ENCODE measurements at places on chromosomes 6 and 20. TPM values are rescaled to one million over a fixed set of nuclear protein-coding genes. Genes with fewer than 3 reads are reported as not detected.

- DNase-seq: no peak
These were observed 22.1 kb downstream of the NUDT3 start for GRCh38 chr6:34370361-34370760.

DNA sequence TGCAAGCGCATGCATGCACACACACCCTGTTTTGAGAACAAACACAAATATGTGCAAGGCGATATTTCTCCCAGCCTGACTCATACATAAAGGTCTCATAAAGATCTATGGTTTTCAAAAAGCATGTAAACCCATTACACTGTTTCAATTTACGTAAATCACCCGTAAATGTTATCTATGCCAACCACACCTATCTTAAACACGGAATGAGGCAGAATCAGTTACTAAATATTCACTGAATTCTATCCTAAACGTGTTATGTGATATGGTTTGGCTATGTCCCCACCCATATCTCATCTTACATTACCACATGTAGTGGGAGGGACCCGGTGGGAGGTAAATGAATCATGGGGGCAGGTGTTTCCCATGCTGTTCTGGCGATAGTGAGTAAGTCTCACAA, 621.6 kb downstream of the KIF16B start:
- DNase-seq: no peak

- no peak for DNase-seq
These were observed 110.1 kb upstream of the HS3ST5 start for GRCh38 chr6:114452785-114453401.

DNA sequence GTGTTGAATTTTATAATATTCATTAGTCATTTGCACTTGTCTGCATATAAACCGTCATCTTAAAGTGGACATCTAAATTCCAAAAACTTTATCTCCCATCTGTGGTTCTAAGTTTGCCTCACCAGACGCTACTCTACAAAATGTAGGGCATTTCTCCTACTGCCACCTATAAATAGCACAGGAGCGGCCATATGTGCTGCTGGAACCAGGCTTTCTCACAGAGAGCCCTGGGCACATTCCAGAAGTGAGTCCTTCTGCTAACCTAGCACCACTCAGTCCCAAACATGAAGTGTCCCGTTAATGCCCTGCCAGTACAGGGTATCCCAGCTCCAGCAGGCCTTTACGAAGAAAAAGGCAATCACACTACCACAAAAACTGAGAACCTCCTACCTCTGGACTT, 153.7 kb downstream of the TMEM242 start:
- DNase-seq: no peak

DNA sequence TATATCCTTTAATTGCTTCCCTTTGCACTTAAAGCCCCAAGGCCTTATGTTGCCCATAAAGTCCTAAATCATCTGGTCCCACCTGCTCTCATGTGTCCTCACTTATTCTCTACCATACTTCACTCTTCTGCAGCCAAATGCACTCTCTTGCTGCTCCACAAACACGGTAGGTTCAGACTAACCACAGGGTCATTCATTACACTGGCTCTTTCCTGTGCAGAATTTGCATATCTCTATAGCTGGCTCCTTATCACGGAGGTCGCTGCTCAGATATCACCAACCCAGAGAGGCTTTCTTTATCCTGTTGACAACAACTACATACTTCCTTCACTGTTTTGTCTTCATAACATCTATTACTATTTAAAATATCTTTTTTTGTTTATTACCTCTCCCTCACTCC, 86.8 kb downstream of the MOXD1 start:
- no peak for DNase-seq

DNA sequence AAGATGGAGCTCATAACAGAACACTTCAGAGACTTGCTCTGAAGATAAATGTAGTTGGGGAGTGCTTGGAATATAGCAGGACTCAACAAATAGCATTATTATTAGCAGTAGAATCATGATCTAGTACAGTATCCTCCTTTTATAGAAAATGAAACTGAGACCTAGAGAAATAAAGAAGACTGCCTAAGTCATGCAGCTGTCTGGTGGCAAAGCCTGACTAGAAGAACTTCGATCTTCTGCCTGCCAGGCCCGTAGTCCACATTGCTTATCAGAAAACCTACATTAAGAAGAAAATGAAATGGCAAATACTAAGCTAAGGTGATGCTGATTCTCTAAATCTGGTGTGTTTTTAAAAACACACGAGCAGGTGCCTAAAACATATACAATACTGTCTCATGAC, 46.4 kb upstream of the DST start:
- no peak for DNase-seq

GRCh38 chr6:16697437-16698161, 63.7 kb downstream of the ATXN1 start:
- no peak for DNase-seq

- DNase-seq: no peak
These were observed 14.3 kb upstream of the LAMP5 start for GRCh38 chr20:9500121-9500520.

DNA sequence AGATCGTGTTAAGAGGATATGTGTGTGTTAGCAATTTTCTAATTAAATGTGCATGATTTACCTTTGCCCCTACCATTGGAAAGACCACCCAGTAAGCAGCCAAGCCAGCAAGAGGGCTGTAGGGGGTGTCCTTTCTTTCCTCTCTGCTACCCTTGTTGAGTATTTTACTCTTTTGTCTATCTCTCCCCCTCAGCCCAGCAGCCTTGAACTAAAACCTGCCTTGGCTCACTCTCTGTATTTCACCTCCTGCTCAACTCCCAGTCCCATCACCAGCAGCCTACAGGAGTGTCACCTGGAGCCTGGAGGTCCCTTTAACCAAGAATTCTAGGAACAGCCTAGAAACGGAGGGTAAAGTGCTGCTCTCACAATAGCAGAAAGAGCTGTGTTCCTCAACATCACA, 81.0 kb downstream of the HIVEP2 start:
- DNase-seq: no peak

DNA sequence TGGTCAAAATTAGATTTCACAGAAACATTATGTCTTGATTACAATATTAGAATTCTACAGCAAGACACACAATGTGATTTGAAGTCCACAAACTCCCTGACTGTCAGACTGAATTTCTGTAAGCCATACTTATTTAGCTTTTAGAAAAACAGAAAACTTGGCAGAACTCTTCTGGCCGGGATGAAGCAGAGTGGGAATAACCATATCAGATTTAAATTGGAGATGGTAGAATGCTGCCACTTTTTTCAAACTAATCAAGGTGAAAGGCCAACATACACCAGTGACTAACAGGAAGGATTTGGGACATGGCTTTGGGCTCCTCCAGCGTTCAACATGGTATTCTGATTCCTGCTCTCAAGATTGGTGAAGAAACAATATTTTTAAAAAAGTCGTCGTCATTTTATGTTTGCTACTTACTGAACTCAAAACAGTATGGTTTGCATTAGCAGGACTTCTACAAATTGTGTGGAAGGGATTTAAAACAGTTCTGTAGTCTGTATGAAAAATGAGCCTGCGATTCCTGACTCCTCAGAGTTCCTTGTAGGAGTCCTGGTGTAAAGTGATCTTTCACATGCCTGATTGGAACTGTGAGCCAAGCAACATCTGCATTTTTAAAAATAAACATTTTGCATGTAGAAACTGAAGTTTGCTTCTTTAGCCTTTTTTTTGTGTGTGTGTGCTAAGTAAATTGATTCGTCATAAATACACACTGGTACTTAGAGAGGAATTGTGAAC, 297.9 kb upstream of the SOX4 start:
- DNase-seq: no peak

GRCh38 chr20:23655491-23656211, 17.9 kb upstream of the CST3 start:
- peak; percentile 50 for DNase-seq

Gene GINS1
- total RNA-seq: 7.9 TPM

Gene CLDN20
- total RNA-seq: not detected

Gene GRM4
- 0.08 TPM for total RNA-seq

Gene MOXD1
- 78.8 TPM for total RNA-seq

Gene TAGAP
- not detected for total RNA-seq

Gene ADGRF5
- total RNA-seq: 15.9 TPM

Gene SDC4
- total RNA-seq: 150 TPM

Gene NKAIN4
- total RNA-seq: not detected

Gene UBE2C
- 53.3 TPM for total RNA-seq

Data from fibroblast of the aortic adventitia (primary cell).